Mesangial cell (primary cell): ENCODE measurements at places on chromosomes 1 and 21. TPM values are rescaled to one million over a fixed set of nuclear protein-coding genes. Genes with fewer than 3 reads are reported as not detected.

GJB3 gene
- total RNA-seq: 0.98 and 2.5 TPM in 2 replicates

GBP7 gene
- total RNA-seq: not detected in 2 replicates

PSMG1 gene
- total RNA-seq: 33.2 and 71.4 TPM in 2 replicates

SYPL2 gene
- 0.13 TPM in 1 of 2 replicates, not detected in the other for total RNA-seq

VASH2 gene
- 4.1 and 6.2 TPM in 2 replicates for total RNA-seq

SNIP1 gene
- total RNA-seq: 17.6 and 17.9 TPM in 2 replicates

KIF14 gene
- total RNA-seq: 0.63 and 13.9 TPM in 2 replicates

SETD4 gene
- total RNA-seq: 10.4 and 12.2 TPM in 2 replicates

SH2D5 gene
- total RNA-seq: 9.6 and 9.8 TPM in 2 replicates

POU3F1 gene
- total RNA-seq: 0.13 TPM in 1 of 2 replicates, not detected in the other

LPAR3 gene
- 0.16 and 0.25 TPM in 2 replicates for total RNA-seq

SLC1A7 gene
- total RNA-seq: not detected in 2 replicates

CNIH4 gene
- total RNA-seq: 29.9 and 55.7 TPM in 2 replicates

SPATA45 gene
- not detected in 2 replicates for total RNA-seq

CLDN14 gene
- total RNA-seq: 0.49 TPM in 1 of 2 replicates, not detected in the other

PPIAL4G gene
- total RNA-seq: not detected in 2 replicates

UMODL1 gene
- total RNA-seq: not detected in 2 replicates

TTLL10 gene
- not detected in 2 replicates for total RNA-seq

TBX15 gene
- total RNA-seq: 0.13 TPM in 1 of 2 replicates, not detected in the other

MAN1C1 gene
- total RNA-seq: 0.49 and 1.6 TPM in 2 replicates

UBXN10 gene
- under 0.01 and 0.13 TPM in 2 replicates for total RNA-seq

SLC37A1 gene
- total RNA-seq: 7.3 and 13.6 TPM in 2 replicates

CCDC27 gene
- not detected in 2 replicates for total RNA-seq
